Sciatic nerve (tissue), 2 donors: ENCODE measurements at places on chromosomes 3 and 15.

GRCh38 chr15:71800835-71801745 is 9.3 kb upstream of the NR2E3 start:
- DNase-seq = no peak

DNA sequence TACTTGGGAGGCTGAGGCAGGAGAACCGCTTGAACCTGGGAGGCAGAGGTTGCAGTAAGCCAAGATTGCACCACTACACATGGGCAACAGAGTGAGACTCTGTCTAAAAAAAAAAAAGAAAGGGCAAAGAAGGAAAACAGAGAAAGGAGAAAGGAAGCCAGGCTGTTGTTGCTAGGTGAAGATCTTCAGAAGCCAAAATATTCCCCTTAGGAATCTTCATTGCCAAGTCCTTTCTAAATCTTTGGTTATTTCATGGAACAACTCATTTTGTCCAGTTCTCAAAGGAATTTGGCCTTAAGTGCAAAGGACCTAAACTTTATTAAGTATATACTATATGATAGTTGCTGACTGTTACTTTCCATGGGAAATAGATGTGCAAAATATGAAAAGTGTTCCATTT is 59.2 kb upstream of the OSBPL11 start:
- DNase-seq = no peak

GRCh38 chr3:62168356-62168755 is 205.0 kb downstream of the FEZF2 start:
- DNase-seq = no peak

DNA sequence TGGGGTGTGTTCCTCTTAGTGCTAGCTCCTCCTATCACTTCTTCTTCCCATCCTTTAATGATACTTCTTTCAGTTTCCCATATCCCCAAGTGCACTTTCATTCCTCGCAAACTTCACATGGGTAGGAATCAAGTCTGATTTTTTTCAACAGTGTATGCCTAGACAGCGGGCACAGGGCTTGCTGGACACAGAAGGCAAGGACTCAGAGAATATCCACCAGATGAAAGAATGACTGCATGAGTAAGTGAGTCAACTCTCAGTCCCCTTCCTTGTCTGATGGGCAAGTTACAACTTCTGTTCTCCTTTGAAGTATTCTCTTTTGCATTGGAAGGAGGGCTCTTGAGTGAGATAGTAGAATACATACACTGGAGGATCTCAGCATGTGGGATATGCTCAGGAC is 3.1 kb upstream of the SQOR start:
- no peak for DNase-seq

DNA sequence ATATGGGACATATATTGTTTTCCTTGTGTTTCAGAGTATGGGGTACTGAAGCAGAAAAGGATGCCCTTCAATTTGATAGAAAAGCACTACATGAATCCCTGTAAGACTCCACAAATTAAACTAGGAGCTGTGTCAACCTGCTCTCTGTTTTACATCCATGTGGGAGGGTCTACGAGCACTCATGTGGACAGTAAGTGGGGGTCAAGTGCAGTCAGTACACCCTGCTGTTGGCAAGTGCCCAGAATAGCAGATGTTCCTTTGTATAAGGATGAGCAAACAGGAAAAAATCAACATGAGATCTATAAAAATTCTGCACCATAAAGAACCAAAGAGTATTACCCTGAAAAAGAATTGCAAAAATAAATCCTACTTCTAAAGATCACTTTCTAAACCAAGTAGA is 659.9 kb downstream of the SI start:
- no peak for DNase-seq
